ENCODE measurements at places on chromosomes 6 and 20.

DNA sequence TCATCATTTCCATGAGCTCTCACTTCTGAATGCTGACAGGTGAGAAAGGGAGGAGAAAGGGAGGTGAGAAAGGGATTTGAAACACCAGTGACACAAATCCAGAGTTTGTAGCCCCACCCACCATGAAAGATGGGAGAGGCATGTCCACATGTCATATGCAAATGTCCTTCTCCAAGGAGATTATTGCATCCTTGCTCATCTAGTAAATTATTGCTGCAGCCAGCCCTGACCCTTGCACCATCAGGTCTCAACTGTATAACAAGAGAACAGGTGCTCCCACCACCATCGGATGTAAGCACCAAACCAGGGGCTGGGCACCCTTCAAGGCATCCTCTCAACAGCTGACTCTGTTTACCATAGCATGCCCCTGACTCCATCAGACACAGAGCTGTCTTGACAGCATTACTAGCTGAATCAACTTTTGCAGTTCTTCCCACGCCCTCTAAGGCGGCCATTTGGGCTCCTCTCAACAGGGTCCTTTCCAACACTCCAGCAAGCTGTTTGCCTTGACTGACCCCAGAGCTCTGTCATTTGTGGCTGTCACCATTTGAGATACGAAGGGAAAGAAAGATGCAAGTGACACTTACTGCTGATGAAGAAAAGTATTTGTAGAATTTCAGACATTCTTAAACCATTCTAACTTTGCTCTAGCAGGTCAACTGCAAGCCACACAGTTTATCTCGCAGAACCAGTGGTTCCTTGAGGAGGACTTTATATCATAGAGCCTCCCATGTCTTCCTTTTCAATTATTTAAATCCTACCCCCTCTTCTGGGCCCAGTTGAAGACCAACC, 14.2 kb downstream of the GFOD1 start:
- no peak for DNase-seq

DNA sequence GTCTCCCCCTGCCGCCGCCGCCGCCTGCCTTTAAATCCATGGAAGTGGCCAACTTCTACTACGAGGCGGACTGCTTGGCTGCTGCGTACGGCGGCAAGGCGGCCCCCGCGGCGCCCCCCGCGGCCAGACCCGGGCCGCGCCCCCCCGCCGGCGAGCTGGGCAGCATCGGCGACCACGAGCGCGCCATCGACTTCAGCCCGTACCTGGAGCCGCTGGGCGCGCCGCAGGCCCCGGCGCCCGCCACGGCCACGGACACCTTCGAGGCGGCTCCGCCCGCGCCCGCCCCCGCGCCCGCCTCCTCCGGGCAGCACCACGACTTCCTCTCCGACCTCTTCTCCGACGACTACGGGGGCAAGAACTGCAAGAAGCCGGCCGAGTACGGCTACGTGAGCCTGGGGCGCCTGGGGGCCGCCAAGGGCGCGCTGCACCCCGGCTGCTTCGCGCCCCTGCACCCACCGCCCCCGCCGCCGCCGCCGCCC, 474 bp downstream of the CEBPB start:
- peak; percentile 53 for DNase-seq

GRCh38 chr6:52512199-52512598, 64.7 kb downstream of the TRAM2 start:
- DNase-seq: no peak

DNA sequence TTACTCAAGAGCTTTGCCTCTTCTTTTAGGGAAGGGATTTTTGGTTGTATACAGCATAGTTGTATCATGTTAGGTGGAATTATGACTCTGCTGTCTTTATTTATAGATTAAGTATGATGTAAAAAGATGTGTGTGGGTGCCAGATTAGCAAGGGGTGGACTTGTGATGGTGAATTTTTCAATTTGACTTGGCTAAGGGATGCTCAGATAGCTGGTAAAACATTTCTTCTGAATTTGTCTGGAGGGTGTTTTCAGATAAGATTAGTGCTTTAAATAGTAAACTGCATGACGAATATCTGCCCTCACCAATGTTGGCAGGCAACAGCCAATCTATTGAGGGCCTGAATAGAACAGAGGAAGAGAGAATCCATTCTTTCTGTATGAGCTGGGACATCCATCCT, 173.3 kb upstream of the TNFAIP3 start:
- no peak for DNase-seq

DNA sequence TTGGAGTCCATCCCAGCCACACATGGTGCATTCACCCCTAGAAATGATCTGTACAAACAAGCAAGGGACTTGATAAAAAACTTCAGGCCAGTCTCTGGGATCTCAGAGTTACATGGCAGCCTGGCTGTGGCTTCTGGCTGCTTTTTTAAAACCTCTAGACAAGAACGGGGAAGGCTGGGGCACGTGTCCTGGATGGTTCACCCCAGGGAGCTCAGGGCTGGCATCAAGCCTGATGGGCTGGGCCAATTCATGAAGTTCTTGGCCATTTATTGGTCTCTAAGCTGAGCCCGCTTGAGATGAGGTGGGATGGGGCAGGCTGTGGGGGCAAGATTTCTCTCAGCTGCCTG, 10.4 kb upstream of the ZFAND3 start:
- no peak for DNase-seq

DNA sequence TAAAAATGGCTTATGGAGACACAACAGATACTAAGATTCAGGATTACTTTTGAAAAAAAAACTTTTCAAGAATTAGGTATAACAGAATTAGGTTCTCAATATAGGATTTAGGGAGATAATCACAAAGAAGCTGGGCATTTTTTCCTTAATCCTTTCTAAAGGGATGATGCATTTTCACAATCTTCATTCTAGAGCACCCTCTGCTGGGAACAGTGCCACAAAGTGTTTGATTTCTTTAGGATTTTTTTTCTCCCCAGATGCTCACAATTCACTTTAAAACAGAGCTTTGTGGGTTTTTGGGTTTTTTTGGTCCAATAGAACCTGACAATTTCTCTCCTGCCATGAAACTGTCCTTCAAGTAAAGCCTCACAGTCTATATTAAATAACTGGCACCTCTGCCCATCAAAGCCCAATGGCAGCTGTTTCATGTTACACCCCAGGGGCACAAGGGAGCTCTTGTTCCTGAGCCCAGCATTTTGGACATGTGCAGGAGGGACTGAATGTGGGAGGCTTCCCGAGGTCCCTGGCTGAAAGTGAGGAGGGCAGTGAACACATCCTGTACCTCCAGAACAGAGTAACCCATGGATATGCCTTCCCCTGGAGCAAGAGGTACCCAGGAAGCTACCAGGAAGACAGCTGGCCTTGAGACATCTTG, 39.7 kb downstream of the PREP start:
- no peak for DNase-seq

DNA sequence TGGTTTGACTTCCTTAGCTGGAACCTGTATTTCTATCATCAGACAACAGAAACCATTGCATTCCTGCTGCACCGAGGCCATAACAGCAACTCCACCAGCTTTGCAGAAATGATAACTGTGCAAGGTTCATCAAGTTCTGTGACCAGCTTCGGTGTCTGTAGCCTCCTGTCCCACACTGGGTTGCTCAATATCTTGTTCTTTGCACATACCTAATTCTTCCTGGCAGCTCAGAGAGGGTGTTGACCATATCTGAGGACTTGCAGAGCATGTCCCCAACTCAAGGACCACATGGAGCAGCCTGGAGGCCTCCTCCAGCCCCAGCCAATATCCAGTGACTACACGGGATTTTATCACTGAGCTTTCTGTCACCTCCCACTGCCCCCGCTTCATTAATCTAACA, 59.3 kb upstream of the SCAF8 start:
- DNase-seq: no peak

DNA sequence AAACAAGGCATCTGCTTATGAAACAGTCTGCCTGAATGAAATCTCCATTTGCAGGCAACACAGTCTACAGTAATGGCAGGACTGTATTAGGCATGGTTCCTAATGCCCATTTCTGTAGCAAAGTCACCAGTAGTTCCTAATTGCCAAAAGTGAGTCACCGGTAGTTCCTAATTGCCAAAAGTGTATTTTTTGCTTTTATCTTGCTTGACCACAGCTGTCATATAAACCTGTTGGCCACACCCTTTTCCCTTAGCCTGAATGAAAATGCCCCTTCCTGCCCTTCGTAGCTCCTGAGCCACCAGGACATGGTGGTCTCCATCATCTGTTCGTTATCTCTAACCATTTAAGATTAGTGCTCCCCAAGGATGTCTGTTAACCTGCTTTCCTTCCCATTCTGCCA, 34.5 kb downstream of the MTHFD1L start:
- DNase-seq: no peak

DNA sequence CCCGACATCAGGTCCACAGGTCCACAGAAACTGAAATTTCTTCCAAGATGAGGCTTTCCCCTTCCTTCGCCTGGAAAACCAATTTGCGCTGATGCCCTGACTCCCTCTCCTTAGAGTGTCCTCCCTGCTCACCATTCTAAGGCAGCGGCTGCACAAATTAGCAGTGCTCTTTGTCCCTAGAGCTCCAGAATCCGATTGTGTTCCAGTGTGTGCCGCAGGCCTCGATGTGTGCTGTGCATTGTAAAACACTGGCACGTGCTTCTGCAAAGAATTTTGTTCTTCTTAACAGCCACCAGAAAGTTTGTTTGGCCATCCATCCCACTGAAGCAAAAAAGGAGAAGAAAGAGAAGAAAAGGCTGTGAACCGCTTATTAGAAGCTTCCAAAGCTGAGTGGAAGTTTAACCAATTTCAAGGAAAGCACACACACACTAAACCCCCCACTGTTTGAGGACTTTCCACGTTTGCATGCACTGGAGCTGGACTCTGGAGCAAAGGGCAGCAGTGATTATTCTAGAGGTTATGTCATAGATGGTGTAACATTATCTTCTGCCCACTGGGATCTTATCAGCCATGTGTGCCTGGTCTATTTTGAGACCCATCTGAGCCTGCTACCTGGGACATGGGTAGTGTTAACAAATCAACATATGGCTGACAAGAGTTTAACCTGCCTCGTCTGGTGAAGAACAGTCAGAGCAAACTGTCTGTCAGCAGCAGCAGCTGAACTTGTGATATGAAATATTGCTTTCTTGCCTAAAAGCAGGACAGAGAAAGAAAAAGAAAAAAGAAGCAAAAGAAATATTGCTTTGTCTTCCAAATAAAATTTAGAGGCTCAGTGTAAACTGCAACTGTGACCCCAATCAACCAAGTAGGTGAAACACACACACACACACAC, 64.9 kb upstream of the RREB1 start:
- no peak for DNase-seq

All from stimulated activated CD8-positive, alpha-beta memory T cell treated with anti-CD3 and anti-CD28 coated beads, Interleukin-15, amount 100 ng/mL, for 4 hours (primary cell).